ENCODE measurements at places on chromosomes 5 and 9.

DNA sequence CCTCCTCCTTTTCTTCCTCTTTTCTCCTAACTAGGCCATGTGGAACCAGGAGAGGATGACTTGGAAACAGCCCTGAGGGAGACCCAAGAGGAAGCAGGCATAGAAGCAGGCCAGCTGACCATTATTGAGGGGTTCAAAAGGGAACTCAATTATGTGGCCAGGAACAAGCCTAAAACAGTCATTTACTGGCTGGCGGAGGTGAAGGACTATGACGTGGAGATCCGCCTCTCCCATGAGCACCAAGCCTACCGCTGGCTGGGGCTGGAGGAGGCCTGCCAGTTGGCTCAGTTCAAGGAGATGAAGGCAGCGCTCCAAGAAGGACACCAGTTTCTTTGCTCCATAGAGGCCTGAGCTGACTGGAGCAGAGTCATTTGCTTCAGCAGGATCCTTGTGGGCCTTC is 13.7 kb downstream of the NUDT2 start:
- no peak for DNase-seq

DNA sequence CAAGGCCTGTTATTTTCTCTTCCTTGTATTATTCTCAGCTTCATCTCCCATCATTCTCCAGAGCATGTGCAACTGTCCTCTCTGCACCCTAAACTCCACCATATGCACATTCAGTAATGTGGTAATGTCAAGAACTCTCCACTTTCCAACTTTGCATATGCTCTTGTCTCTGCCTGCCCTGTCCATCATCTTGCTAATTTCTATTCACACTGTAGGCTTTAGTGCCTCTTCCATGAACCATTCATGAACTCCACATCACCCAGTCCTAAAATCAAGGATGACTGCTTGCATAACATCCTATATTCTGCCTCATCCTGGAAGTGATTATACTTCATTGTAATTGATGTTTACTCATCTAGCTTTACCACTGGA is 354.8 kb downstream of the PDE4D start:
- DNase-seq = no peak

DNA sequence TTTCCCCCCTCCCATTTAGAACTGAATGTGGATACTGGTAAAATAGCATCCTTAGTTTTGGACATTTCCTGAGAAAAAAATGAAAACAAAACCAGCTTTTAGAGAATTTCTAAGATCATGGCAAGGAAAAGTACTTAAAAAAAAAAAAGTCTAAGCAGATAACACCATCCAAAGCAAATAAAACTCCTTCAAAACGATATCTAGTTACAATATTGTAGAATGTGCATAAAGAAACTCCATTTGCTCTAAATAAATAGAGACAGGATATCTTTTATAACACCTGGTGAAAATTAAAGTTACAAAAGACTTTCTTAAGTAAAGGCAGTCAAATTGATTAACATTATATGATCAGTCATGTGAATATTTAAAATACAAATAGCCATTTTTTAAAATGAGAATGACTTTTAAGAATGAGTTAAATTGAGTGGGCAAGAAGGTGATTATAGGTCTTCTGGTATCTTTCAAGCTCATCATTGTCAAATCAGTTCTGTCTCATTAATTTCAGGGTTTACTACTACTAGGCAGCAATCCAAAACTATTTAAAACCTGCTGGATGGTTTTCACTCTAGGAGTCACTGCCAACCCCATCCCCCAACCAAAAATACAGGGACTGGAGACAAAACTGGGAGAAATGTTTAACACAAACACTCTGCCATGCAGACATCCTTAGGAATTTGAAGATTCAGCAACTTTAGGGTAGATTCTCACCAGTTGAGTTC is 382.6 kb downstream of the ADGRV1 start:
- DNase-seq = no peak

GRCh38 chr5:138623053-138623452 is 47.9 kb upstream of the HSPA9 start:
- DNase-seq = no peak

- DNase-seq = peak; percentile 75
Measured at GRCh38 chr5:6822556-6823343, 109.5 kb downstream of the TENT4A start.

- no peak for DNase-seq
Measured at GRCh38 chr9:21996438-21996837, 1.8 kb downstream of the CDKN2B-AS1 start.

Measured in NCI-H1930 (cell line).